ENCODE measurements at places on chromosomes 4 and X.
A peak's percentile ranks its signal among the peaks of the same experiment; 100 is the strongest.

- DNase-seq, result no peak
These were observed 10.0 kb downstream of the SAT1 start for GRCh38 chrX:23792861-23793553.

DNA sequence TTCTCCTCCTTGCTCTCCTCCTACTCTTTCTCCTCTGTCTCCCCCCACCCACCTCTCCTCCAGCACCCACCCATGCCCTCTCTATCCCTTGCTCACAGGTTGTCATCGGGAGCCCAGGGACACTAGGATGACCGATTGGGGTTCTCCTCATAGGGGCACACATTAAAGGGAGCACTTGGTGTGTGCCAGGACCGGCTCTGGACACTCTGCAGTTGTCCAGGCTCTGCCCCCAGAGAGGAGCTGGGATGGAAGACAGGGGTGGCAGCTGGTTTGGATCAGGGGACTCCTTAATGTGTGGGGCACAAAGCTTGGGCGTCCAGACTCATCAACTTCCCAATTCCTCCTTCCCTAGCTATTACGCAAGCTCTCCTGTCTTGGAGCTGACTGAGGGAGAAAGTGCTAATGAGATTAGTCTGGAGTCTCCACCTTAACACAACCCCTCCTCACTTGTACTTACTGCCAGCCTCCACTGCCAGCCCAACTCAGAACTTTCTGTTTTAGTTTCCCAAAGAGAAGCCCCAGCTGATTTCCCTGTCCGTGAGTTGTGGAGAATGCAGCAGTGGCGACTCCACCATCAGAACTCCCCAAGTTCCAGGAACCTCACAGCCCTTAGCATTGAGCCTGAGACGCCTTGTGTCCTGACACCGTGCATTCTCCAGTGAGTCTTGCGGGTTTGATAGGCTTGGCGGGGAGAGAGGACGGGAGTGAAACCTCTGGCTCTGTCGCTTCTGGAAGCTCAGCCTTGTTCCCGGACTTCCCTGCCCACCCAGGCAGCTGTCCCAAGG, 52.2 kb downstream of the CXorf49B start:
- no peak for DNase-seq

GRCh38 chr4:13605330-13605729, 22.2 kb downstream of the BOD1L1 start:
- DNase-seq, result no peak

DNA sequence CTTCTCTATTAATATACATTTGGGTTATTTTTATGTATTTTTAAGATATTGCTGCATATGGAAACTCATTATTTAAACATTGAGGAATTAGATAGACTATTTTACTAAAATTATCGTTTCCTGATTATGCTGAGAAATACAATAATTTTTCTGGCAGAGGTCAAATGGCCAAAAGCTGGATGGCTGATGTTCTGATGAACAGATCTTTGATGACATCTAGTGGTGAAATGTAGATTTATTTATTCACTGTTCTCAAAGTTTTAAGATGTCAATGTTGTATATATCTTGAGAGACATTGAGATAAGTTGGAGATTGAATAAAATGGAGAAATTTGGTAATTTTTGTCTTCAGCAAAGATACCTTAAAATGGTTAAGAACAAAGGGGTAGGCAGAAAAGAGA, 96.2 kb downstream of the UGT8 start:
- DNase-seq, result peak; percentile 59

DNA sequence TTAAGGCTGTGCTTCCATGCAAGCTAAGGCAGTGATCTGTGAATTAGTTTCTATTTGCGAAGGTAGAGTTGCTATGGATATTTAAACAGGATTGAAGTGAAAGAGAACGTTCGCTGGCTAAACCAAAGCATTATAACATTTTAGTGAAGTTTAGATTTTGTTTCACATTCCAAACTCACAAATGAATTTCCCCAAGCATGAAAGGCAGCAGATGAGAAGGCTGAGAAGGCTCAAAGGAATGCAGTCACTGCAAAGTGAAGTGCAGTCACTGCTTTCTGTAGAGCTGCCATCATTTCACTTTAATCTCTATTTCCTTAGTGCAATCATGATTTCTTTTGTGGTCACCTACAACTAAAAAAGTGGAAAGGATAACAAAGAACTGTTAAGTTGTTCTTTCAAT, 334.7 kb upstream of the NR3C2 start:
- no peak for DNase-seq

GRCh38 chr4:55169352-55169961, 44.1 kb upstream of the KDR start:
- peak; percentile 41 for DNase-seq

- DNase-seq, result no peak
These were observed 143.0 kb downstream of the CXXC4 start for GRCh38 chr4:104351706-104352105.

DNA sequence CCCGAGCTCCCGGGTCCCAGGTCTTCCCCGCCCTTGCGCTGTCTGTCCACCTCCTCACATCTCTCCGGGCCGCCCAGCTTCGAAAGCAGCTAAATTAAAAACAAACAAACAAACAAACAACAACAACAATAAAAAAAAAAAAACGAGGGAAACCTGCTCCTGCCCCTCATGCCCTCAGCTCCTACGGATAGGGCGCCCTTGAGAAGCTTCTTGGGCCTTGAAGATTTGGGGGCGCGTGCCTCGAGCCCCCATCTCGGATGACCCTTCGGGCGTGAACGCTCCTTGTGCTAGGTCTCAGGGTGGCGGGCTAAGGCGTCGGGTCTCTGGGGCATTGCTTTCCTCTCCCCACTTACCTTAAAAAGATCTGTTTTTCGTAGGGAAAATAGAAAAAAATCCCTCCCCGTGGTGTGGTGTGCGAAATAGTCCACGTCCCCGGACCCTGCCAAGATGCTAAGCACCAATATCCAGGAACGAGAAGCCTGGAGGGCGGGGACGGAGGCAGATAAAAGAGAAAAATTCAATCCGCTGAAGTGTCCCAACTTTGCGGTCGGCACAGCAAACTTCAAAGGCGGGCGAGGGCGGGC, 603 bp downstream of the NDNF start:
- DNase-seq, result no peak

DNA sequence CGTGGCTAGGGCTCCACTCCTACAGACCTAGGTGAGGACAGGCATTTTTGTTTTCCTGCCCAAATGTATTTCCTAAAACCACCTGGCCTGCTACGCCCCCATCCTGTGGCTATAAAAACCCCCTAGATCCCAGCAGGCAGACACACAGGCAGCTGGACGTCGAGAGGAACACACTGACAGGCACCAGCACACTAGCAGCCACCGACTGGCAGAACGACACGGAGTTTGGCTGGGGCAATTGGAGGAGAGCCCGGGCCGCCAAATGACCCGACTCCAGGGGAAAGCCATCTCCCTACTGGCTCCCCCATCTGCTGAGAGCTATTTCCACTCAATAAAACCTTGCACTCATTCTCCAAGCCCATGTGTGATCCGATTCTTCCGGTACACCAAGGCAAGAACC, 516.0 kb downstream of the FSTL5 start:
- DNase-seq, result no peak

DNA sequence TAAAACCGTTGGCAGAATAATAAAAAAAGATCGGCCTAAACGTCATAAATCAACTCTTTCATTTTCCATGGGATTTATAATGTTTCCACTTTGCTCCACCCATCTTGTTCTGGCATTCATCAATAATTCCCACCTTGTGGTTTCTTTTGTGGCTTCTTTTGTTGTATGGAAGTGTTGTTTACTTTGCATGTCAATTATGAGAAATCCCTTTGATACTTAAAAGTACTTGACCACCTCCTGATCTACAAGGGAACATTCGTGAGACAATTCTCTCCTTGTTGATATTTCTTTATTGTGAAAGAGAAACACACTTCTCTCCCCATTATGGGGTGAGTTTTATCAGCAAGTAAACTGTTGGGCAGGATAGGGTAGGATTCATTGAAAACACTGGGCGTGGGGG, 2.8 kb downstream of the AMELX start:
- no peak for DNase-seq

DNA sequence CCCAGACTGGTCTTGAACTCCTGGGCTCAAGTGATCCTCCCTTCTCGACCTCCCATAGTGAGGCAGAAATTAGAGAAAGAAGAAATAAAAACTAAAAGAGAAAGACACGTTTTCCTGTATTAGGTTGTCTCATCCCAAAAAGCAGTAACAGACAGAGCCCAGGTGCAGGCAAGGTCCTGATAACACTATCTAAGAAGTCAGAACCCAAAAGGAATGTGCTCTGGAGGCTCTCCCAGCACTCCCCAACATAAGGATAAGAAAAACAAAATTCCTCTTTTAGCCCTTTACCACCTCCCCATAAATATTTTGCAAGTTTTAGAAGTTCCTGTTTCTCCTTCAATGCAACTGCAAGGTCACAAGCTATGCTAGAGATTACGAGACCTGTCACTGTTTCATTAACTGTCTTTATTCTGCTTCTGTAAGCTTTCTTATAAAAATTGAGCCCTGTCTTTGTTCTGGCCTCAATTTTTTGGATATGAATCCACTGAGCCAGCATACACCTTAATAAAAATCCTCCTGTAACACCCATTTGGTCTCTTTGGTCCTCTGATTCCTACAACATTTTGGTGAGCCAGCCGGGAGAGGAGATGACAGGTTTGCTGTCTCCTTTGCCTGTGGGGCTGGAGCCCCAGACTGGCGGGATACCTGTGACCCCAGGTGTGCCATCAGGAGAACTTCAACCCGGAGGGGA, 25.9 kb downstream of the LIAS start:
- no peak for DNase-seq

GRCh38 chr4:68984947-68985346, 33.3 kb upstream of the UGT2A3 start:
- no peak for DNase-seq

- DNase-seq, result peak; percentile 93
These were observed 28.7 kb upstream of the STOX2 start for GRCh38 chr4:183876268-183876934.

- peak; percentile 89 for DNase-seq
These were observed 9.4 kb upstream of the MMAA start for GRCh38 chr4:145609481-145610427.

DNA sequence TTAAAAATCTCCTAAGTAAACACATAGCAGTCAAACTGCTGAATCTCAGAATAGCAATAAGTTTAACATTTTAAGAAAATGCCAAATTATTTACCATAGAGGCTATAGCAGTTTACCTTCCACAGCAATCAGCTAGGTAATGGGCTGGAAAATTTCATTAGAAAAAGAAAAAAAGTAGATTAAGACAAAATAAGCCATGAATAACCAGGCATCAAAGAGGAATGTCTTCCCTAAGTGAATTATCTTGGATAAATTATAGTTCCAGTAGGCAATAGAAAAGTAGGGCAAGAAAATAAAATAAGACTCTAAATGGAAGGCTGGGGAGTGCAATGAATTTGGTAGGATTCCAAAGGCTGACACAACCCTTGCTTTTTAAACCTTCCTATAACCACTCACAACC, 722.8 kb downstream of the TRAM1L1 start:
- DNase-seq, result no peak

DNA sequence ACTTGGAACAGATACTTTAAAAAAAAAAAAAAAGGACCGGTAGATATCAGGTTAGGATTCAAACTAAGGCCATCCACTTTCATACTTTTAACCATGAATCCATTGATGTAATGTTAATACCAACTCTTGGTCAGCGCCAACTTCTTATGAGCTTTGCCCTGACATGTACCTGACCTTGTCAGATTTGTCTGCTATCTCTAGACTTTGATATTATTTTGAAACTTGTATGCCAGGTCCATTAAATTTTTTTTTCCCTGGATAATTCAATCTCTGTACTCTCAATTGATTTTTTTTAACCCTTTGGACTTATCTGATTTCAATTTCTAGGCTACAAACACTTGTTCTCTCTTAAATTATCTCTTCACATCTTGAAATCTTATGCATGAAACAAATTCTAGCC, 27.2 kb upstream of the UGT2B7 start:
- no peak for DNase-seq

GRCh38 chr4:96016634-96017299, 176.9 kb downstream of the PDHA2 start:
- peak; percentile 53 for DNase-seq

DNA sequence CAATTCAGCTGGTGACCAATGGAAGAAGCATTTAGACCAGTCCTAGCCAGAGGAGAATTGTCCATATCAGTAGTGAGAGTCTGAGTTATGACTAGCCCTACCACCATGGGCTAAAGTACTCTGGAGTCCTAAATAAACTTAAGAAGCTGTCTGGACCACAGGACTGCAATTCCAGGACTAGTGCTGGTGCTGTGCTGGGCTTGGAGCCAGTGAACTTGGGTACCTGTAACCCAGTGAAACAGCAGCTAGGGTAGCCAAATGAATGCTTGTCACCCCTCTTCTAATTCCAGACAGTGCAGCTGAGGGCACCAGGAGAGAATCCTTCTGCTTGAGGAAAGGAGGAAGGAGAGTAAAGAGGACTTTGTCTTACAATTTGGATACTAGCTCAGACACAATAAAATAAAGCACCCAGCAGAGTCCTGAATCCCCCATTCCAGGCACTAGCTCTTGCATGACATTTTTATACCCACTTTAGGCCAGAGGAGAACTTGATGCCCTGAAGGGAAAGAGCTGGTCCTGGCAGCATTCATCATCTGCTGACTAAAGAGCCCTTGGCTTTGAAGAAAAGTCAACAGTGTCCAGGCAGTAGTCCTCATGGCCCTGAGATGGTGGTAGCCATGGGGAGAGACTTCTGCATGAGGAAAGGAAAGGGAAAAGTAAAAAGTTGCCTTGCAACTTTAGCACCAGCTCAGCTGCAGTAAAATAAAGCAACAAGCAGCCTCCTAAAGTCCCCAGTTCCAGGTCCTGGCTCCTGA, 2675.7 kb downstream of the PCDH7 start:
- DNase-seq, result no peak

- DNase-seq, result peak; percentile 64
These were observed 8.4 kb upstream of the ELF4 start for GRCh38 chrX:130118441-130119311.

DNA sequence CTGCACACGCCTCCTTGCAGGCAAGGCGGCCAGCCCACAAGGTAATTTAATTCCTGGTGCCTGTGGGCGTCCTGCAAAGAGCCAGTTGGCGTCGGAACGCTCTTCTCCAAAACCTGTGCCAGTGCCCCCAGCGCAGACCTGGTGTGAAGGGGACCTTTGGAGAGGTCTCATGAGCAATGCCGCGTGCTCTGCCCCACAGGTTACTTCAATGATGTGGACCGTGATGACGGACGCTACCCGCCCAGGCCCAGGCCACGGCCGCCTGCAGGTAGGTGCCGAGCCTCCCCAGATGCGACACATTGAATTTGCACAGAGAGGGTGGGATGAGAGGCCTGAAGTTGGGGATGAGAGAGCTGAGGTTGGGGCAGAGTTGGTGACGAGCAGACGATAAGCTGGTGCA, 34.4 kb upstream of the GYG2 start:
- no peak for DNase-seq

- no peak for DNase-seq
These were observed 137.3 kb downstream of the MGST2 start for GRCh38 chr4:139802931-139803330.

GRCh38 chrX:27735914-27736313, 71.9 kb upstream of the MAGEB10 start:
- DNase-seq, result no peak

DNA sequence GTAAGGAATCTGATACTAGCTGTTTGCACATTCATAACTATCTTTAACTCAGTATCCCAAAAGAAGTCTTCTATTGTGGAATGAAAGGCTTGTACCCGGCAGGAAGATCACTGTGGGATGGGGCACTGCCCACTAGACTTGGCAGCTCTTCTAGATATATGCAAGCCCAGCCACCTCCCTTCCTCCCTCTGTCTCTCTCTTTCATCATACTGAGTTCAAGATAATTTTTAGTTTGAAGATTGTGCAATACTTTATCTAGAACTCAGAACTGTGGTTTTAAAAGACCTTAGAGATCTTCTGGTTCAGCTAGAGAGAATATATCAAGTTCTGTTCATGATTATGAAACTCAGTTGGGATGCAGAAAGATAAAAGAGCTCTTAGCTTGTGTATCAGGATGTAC, 22.5 kb upstream of the GPR34 start:
- DNase-seq, result no peak
